Stimulated activated CD4-positive, alpha-beta T cell treated with anti-CD3 and anti-CD28 coated beads, Interleukin-4, amount 100 ng/mL, for 1 hour (primary cell): ENCODE measurements at places on chromosomes 1 and 21.

DNA sequence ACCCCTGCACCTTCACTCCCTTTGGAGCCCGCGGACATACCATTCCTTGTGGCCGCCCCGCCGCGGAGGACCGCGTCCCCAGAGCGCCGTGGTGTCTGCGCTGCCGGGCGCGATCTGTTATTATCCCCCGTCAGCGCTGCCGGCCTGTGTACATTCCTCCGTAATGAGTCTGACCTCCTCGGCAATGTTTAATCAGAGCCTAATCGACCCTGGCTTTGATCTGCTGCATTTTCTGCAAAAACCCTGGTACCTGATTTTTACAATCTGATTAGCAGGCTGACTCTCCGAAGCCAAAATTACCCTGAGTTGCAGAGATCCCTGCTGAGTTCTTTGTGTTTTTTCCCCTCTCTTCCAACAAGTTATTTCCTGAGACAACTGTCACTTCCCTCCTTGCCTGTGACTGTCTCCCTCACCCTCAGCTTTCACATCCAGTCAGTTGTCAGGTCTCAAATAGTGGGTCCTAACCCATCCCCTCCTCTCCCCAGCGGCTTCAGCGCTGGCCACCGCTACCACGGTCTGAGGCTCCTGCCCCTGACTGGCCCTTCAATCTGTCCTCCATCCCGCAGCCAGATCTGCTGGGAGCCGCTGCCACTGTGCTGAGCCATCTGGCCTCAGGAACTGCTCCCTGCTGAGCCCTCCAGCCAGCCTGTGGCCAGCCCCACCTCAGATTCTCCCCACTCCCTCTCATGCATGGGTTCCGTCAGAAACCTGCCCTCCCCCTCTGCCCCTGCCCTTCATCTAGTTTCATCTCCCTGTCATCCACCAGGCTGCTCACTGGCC lies 53.5 kb downstream of the GLIS1 start:
- no peak for DNase-seq

DNA sequence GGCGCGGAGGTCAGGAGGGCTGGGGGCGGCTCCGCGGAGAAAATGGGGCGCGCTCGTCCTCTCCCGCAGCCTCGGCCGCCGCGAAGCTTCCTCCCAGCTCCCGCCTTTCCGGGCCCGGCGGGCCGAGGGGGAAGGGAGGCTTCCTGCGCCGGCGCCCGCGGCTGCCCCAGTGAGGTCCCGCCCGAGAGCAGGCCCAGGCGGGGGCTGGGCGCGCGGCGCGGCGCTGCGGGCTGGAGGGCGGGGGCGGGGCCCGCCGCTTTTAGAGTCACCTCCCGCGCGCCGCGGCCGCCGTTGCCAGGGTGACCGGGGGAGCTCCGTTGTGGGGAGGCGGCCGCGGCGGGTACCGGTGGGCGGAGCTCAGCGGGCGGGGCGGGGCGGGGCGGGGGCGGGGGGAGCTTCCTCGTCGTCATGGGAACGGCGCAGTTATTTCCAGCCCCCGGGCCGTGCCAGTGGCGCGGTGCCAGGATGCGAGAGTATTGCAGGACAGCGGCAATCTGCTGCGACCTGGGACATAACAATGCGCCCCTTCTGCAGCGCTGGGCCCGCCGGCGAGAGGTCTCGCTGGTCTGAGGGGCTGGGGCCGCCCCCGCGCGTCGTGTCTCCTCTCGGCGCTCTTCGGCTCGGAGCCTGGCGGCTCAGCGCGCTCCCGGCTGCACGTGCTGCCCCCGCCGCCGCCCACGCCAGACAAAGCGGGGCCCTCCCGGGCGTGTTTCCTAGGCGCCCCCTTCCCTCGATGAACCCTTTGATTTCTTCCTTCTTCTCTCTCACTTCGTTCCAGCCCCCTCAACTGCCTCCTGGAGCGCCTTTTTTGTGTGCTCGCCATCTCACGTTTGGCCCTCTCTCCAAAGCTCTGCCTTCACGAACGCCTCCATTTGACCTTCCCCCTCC lies 16.9 kb downstream of the IER5 start:
- DNase-seq = peak; percentile 92

GRCh38 chr1:176878750-176879536 lies 285.6 kb downstream of the ASTN1 start:
- no peak for DNase-seq

DNA sequence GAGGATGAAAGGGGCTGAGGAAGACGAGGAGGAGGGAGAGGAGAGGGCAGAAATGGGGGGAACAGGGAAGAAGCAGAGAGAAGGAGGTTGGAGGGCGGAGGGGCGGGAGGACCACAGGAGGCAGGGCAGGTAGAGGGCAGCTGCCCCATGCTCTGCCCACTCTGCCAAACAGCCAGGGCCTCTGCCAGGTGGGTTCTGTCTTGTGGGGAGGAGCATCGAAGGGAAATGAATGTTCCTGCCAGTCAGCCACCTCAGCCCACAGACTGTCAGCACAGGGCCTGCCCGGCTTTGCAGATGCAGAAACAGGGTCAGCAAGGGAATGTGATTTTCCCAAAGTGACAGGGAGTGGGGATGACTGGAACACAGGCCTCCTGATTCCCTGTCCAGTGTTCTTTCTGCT lies 82.6 kb downstream of the GRIK3 start:
- DNase-seq = no peak

GRCh38 chr1:232463225-232463624 lies 166.7 kb downstream of the SIPA1L2 start:
- DNase-seq = no peak

GRCh38 chr1:116411784-116412479 lies 38.9 kb downstream of the ATP1A1 start:
- no peak for DNase-seq

DNA sequence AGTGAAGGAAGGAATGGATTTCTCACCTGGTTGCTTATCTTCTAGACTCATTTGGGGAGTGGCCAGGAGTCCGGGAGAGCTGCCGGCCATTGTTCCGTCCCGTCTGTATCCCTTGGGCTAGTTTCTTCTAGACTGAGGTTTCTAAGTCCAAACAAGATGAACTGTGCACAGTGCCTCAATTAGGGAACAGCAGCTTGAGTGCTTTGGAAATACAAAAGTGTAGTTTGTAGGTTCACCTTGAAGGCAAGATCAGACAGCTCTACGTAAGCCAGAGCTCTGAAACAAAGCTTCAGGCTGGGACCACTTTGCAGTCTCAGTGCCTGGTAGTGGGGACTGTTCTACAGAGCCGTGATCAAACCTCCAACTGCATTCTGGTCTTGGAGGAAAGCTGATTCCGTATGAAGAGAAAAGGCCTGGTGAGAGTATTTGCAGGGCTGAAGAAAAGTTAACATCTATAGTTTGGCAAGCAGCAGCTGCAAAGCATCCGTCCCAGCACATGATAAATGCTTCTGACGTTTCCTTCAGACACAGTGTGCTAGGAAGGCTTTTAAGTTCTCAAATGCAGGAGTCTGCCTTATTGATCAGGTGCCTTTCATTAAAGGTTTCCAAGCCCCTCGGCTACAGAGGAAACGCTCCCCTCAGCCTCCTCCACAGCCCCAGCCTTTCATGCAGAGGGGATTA lies 432.8 kb downstream of the KIF26B start:
- DNase-seq = no peak

- peak; percentile 87 for DNase-seq
These were observed 25.3 kb downstream of the A3GALT2 start for GRCh38 chr1:33295450-33296081.
